ENCODE measurements at places on chromosomes 4 and X.

DNA sequence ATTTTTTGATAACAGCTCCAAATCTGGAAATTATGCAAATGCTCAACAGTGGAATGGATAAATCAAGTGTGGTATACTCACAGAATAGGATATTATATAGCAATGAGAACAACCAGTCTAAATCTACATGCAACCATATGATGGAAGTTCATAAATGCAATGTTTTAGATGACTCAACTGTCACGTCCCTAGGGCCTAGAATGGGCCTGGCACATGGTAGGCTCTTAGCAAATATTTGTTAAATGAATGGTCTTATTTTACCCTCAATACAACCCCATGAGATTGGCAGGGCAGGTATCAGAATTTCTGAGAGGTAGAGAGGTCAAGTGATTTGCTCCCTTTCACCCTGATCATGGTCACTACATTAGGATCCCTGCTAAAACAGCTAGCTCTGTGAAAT lies 14.6 kb upstream of the NKX3-2 start:
- DNase-seq, result no peak

- no peak for DNase-seq
These were observed 45.5 kb upstream of the PRKG2 start for GRCh38 chr4:81260443-81261101.

DNA sequence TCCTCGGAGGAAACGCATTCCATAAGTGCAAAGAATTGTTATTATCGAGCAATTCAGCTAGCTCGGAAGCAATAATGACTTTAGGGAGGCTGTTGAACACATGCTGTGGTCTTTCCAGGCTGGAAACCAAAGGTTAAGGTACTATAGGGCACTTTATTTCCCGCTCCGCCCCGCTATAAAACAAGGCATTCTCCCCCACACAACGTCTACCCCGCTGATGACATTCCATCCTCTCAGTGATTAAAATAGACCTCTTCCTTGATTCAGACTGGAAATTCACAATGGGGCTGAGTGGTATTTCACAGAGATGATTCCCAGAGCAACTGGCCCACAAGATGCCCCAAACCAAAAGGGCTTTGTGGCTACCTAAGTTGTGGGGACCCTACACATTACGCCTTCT lies 196.4 kb downstream of the STIM2 start:
- DNase-seq, result no peak

GRCh38 chr4:47668810-47669408 lies 169.0 kb downstream of the CORIN start:
- no peak for DNase-seq

- DNase-seq, result no peak
These were observed 7.3 kb downstream of the EMCN start for GRCh38 chr4:100510551-100510950.

DNA sequence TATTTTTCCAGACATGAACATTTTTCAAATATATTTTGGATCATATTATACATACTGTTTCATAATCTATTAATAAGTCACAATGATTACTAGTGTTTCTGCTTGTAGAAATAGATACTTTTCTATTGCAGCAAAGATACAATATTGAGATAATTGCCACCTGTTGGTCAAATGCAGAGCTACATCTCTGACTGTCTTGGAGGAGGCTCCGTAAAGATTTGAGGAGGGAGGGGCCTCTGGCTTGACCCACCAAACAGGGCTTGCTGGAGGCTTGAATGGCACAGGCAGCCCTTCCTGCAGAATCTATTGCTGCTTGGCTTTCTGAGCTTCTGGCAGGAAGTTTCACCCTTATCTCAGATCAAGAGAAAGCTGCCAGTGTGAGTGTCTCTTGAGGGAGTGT lies 99.3 kb upstream of the ARMCX2 start:
- DNase-seq, result no peak

GRCh38 chrX:19571711-19572110 lies 56.4 kb upstream of the MAP3K15 start:
- DNase-seq, result no peak

DNA sequence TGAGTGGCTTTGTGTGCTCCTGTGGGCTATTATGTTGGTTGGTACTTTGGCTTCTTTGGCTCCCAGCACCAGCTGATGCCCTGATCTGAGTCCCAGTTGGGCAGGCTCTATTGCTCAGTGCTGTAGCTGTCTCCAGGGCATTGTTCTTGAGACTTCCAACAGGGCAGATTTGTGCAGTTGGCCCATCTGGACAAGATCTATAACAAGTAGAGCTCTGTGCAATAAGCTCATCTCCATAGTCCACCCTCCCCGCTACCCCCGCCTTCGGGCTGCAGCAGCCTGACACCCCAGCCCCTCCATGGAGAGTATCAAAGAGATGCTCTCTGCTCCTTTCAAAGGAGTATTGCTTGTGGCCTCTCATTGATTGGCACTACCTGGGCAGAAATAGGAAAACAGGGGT lies 5.8 kb upstream of the TMEM31 start:
- no peak for DNase-seq

- DNase-seq, result no peak
These were observed 65.6 kb downstream of the OR13H1 start for GRCh38 chrX:131609480-131609879.

DNA sequence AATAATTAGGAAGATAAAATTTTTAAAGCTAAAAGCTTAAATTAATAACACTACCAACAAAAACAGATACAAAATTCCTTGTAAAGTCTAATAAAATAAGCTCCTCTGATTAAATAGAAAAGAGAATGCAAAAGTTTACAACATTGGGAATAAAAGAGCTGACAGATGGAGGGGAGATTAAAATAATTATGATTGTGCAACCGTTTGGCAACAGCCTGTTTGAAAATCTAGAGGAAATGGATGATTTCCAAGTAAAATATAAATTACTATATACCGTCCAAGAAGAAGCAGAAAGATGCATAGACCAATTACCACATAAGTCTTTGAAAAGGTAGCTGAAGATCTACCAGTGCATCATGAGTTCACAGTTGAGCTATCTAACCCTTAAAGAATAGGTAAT lies 46.4 kb upstream of the VBP1 start:
- no peak for DNase-seq

All from activated CD8-positive, alpha-beta memory T cell treated with anti-CD3 and anti-CD28 coated beads for 4 hours (primary cell).